ENCODE measurements at places on chromosomes 7 and 10.

GRCh38 chr7:44148961-44149536 lies 7.9 kb upstream of the MYL7 start:
- H3K4me1 ChIP-seq, result peaks cover 10% of the 10 kb centered on the region
- H3K27ac ChIP-seq, result no peak overlapping the region

GRCh38 chr7:25454562-25455041 lies 226.3 kb upstream of the NPVF start:
- no peak overlapping the region for H3K4me3 ChIP-seq
- DNase-seq, result no peak
- peaks cover 2% of the 10 kb centered on the region for H3K27me3 ChIP-seq
- no peak overlapping the region for H3K27ac ChIP-seq
- H3K4me1 ChIP-seq, result peaks cover 8% of the 10 kb centered on the region
- no peaks in the 10 kb centered on the region for H3K36me3 ChIP-seq

GRCh38 chr7:101857358-101857811 lies 40.0 kb downstream of the CUX1 start:
- no peaks in the 10 kb centered on the region for H3K27me3 ChIP-seq
- peak; percentile 22 for DNase-seq
- peaks cover 2% of the 10 kb centered on the region for H3K36me3 ChIP-seq
- H3K4me1 ChIP-seq, result peaks cover 43% of the 10 kb centered on the region
- H3K4me3 ChIP-seq, result peak overlapping the region; percentile 93

DNA sequence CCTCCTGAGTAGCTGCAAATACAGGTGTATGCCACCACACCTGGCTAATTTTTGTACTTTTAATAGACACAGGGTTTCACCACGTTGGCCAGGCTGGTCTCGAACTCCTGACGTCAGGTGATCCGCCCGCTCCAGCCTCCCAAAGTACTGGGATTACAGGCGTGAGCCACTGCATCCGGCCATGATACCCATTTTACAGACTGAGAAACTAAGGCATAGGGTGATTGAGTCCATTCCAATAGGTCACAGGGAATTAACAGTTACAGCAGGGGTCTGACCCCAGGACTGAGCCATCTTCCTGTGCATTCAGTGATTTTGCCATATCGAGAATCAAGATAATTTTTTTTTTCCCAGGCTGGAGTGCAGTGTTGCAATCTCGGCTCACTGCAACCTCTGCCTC lies 12.3 kb upstream of the CTBP2 start:
- H3K4me3 ChIP-seq, result no peak overlapping the region
- peaks cover 8% of the 10 kb centered on the region for H3K27me3 ChIP-seq
- no peak overlapping the region for H3K27ac ChIP-seq
- no peaks in the 10 kb centered on the region for H3K4me1 ChIP-seq
- H3K36me3 ChIP-seq, result no peaks in the 10 kb centered on the region

GRCh38 chr7:8627325-8627724 lies 193.9 kb downstream of the NXPH1 start:
- no peak overlapping the region for H3K4me3 ChIP-seq
- no peak overlapping the region for H3K27ac ChIP-seq
- H3K4me1 ChIP-seq, result no peaks in the 10 kb centered on the region
- no peaks in the 10 kb centered on the region for H3K36me3 ChIP-seq
- DNase-seq, result no peak
- no peaks in the 10 kb centered on the region for H3K27me3 ChIP-seq

- DNase-seq, result no peak
- no peak overlapping the region for H3K27ac ChIP-seq
- H3K4me1 ChIP-seq, result no peaks in the 10 kb centered on the region
- H3K4me3 ChIP-seq, result no peak overlapping the region
- no peaks in the 10 kb centered on the region for H3K36me3 ChIP-seq
Measured at GRCh38 chr7:79434867-79435266, 18.6 kb downstream of the MAGI2 start.

GRCh38 chr10:30447125-30447799 lies 13.3 kb downstream of the MAP3K8 start:
- H3K36me3 ChIP-seq, result peaks cover 35% of the 10 kb centered on the region
- no peak for DNase-seq
- no peaks in the 10 kb centered on the region for H3K27me3 ChIP-seq
- peak overlapping the region; percentile 5 for H3K4me3 ChIP-seq

- peaks cover 8% of the 10 kb centered on the region for H3K27me3 ChIP-seq
- no peak overlapping the region for H3K27ac ChIP-seq
- no peaks in the 10 kb centered on the region for H3K36me3 ChIP-seq
- H3K4me1 ChIP-seq, result no peaks in the 10 kb centered on the region
- no peak for DNase-seq
Measured at GRCh38 chr10:117762819-117763172, 220.2 kb downstream of the EMX2 start.

- H3K27ac ChIP-seq, result peak overlapping the region; percentile 100
- H3K27me3 ChIP-seq, result no peaks in the 10 kb centered on the region
- H3K4me3 ChIP-seq, result peak overlapping the region; percentile 71
- peaks cover 76% of the 10 kb centered on the region for H3K4me1 ChIP-seq
- peaks cover 2% of the 10 kb centered on the region for H3K36me3 ChIP-seq
Measured at GRCh38 chr10:119306986-119307392, 99.6 kb downstream of the GRK5 start.

DNA sequence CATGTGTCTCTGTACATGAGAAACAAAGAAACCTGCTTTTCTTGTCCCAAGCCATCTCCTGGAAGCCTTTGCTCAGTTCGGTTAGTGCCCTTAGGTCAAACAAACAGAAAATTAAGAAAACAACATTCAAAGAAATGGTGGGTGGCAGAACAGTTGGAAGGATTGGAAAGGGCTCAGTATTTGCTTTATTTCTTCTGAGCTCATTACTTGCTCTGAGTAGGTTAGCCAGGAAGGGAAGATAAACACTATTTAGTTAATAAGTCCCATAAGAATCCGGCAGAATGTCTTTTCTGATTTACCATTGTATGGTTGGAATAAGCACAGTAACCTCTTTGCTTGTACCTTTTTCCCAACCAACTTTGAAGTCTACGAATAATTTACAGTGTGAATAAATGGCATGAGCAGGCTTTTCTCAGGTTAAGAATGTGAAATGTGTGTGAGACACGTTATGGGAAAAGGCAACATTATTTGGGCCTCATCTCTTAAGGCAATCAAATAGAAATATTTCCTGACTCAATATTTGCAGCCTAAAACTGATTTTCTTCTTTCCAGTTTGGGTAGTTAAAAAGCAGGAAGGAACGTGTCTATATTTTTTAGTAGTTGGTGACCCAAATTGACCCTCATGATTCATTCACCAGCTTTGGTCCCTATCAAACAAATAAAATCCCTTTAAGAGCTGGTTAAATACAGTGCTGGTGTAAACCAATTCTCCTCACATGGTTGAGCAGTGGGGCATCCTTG lies 158.5 kb downstream of the DKK1 start:
- no peaks in the 10 kb centered on the region for H3K36me3 ChIP-seq
- DNase-seq, result no peak
- no peak overlapping the region for H3K27ac ChIP-seq
- no peaks in the 10 kb centered on the region for H3K27me3 ChIP-seq

- H3K27ac ChIP-seq, result no peak overlapping the region
- DNase-seq, result no peak
- no peaks in the 10 kb centered on the region for H3K27me3 ChIP-seq
- no peaks in the 10 kb centered on the region for H3K4me1 ChIP-seq
Measured at GRCh38 chr7:39587393-39587792, 21.2 kb downstream of the YAE1 start.

GRCh38 chr10:105681051-105681450 lies 1040.0 kb downstream of the SORCS3 start:
- DNase-seq, result no peak
- H3K4me3 ChIP-seq, result no peak overlapping the region
- H3K27ac ChIP-seq, result no peak overlapping the region

GRCh38 chr7:44376429-44377133 lies 51.2 kb upstream of the CAMK2B start:
- H3K36me3 ChIP-seq, result peaks cover under 1% of the 10 kb centered on the region
- DNase-seq, result no peak
- H3K4me3 ChIP-seq, result no peak overlapping the region
- peak overlapping the region; percentile 70 for H3K27ac ChIP-seq
